ENCODE measurements at places on chromosomes 12 and 14.

- no peak for DNase-seq
These were observed 46.6 kb upstream of the LTBP2 start for GRCh38 chr14:74658535-74659131.

- no peak for DNase-seq
These were observed 104.1 kb downstream of the ANO2 start for GRCh38 chr12:5840944-5841343.

DNA sequence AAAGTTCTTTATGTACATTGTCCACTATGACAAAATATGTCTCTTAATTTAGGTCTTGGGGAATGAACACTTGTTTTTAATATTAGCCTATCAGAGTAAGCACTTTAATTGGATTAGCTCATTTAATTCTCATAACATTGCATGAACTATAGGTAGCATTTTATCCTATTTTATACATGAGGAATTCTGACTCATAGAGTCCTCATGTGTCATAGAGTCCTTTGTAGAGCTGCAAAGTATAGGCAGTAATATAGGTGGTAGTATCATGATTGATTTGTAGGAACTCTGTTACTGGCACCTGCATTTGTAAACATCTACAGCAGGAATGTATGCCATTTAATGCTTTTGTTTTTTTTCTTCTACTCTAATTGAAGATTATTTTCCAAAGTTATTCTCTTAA is 96.0 kb downstream of the GPHN start:
- no peak for DNase-seq

DNA sequence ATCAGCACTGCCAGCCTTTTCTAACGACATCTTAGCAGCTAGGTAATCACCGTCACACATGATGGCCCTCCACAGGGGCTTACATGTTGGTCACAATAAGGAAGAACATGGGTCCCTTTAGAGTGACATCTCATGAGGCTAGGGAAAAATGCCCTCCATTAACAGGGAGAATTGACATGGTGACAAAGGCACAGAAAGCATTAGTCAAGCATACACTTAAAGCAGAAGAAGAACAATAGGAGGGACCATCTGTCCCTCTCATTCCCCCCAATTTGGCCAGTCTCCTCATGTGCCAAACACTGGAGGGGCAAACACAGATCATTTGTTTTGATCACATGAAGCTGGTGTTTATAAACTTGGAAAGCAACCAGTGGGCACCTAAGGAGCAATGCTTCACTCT is 78.0 kb downstream of the GRIP1 start:
- DNase-seq = peak; percentile 96

- no peak for DNase-seq
These were observed 15.3 kb upstream of the SOX5 start for GRCh38 chr12:23964812-23965211.

GRCh38 chr12:70754330-70754741 is 117.1 kb upstream of the PTPRB start:
- no peak for DNase-seq

DNA sequence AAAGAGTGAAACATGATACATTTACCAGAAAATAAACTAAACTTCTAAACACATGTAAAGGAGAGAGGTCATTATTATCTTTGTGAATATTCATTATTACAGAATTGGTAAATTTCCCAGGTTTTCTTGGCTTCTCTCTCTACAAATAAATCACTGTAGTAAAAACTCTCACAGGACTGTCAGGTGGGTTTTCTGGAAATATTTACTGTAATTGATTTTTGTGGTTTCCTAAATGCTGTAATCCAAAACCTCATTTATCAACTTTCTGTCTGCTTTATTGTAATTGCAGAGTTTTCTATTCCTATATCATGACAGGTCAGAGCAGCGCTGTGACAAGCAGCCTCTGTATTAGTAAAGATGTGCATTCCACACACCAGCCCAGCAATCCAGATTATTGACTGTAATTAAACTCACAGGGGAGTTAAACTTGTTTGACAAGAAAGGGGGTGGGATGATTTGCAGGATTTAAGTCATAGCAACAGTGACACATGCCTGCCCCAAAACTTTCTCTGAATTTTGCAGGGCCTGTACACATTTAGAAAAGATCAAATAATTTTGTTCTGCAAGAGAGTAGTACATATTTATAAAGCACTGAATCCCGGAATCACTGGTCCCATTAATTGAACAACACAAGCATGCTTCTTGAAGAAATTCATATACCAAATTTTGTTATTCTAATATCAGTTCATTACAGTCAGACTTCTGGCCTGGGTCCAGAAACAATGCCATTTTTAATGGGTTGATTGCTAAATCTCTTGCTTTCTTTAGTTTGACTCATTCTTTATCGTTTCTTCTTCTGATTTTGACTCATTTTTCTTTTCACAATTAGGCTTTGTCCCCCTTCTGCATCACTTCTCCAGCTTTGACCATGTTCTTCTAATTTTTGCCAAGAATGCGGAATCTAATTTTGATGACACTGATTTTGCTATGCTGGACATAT is 42.2 kb downstream of the PTPRO start:
- no peak for DNase-seq

GRCh38 chr12:57610554-57611107 is 604 bp upstream of the ARHGEF25 start:
- no peak for DNase-seq

GRCh38 chr12:9899209-9899608 is 17.9 kb downstream of the KLRF2 start:
- DNase-seq = no peak

DNA sequence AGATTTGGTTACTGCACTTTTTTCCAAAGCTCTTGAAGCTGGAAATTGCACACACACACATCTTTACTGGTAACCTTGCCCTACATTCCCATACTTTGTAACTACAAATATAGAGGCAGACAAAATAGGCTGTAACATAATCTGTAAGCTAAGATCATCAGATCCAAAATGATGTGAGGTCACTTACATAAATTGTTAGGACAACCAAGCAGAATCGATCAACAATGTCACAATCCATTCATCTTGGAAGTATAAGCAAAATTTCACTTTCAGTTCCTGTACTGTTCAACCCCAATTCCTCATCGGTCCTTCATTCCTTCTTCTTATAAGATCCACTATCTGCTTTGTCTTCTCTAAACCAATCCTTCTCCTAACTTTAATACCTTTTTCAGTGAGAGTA is 72.6 kb downstream of the EPS8 start:
- no peak for DNase-seq

GRCh38 chr14:92577321-92577742 is 63.8 kb downstream of the RIN3 start:
- no peak for DNase-seq

DNA sequence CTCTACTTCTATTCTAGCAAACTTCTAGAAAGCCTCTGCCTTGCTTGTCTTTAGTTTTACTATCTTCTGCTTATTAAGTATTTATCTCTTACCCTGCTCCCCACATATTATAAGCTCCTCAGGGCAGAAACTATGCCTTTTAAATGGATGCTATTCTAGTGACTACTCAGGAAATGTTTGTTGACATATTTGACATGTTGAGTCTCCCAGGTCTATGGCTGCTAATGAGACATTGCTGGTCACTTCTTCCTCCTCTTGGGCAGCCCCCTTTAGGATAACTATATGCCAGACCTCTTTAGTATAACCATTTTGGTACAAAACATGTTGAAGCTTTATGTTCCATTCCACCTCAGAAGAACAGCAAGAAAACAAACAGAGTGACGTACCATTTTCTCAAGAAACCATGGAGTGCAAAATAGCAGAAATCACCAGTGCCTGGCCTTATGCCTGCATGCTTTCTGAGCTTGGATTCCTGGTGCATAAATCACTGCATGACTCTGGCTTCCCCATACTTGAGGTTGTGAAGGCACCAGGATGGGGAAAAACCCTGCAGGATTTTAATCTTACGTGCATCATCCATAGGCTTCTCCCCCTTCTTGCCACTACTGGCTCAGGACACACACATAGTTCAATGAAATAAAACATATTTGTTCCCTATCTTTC is 202.6 kb downstream of the TMX1 start:
- DNase-seq = no peak

- no peak for DNase-seq
These were observed 5.1 kb downstream of the ERBB3 start for GRCh38 chr12:56084958-56085543.

GRCh38 chr12:90921536-90921935 is 33.4 kb downstream of the CCER1 start:
- no peak for DNase-seq

DNA sequence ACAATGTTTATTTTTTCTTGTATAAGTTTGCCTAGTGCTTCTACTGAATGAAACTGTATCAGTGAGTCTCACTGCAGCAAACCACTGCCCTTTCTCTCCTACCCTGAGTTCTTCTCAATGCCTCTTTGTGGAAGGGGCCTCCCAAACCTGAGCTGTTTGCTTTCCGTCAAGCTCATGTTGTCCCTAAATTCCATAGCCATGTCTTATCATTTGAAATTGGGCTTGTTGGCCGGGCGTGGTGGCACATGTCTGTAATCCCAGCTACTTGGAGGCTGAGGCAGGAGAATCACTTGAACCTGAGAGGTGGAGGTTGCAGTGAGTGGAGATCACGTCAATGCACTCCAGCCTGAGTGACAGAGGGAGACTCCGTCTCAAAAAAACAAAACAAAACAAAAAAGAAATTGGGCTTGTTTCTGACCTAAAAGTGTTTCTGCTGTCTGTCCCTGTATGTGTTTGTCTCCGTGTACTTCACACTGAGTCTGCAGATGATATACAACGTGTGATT is 1.8 kb upstream of the CSRP2 start:
- DNase-seq = no peak

DNA sequence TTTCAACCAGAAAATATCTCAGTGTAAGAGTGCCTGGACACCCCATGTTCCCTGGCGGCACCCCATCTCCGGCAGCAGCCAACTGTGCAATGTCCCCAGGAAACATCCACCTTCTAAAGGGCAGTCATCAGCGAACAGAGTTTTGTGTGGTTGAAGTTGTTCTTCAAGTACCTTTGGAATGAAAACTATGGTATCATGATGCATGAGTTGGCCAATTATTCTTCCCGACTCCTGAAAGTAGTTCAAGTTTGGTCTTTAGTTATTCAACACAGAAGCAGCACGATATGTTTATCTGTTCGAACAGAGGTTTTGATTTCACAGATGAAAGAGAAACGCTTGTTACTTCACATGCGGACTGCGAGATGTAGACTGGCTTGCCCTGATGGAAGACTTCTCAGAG is 21.1 kb upstream of the TTC7B start:
- no peak for DNase-seq

DNA sequence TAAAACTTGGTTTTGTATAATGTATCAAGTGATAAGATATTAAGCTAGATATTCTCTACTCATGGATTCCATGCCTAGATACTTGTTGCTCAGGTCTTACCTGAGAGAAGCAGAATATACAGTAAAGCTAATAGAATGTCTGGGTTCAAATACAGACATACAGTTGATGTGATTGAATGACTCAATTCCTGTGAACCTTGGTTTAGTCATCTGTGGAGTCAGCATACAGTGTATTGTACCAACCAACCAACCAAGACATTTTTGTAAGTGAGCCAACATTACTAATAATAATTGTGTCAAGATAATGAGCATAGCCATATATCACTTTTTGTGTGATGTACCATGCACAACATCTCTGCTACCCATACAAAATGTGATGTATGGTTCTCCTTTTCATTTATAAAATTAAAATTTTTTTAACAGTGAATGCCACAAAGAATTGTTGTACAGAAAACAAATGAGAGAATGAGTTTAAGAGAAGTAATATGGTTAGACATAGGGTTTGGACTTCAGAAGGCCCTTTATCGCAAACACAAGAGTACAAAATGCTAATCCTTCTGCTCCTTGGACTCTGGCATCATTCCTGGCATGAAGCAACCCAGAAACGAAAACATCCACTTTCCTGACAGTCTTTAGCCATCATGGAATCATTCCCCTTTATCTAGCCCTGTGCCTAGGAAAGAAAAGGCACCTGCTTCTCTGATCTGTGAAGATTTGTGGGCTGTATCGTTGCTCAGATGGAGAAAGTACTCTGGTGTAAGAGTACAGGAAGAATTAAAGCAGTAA is 977.2 kb upstream of the USP15 start:
- no peak for DNase-seq

GRCh38 chr12:103680591-103681141 is 93.6 kb downstream of the STAB2 start:
- peak; percentile 88 for DNase-seq

DNA sequence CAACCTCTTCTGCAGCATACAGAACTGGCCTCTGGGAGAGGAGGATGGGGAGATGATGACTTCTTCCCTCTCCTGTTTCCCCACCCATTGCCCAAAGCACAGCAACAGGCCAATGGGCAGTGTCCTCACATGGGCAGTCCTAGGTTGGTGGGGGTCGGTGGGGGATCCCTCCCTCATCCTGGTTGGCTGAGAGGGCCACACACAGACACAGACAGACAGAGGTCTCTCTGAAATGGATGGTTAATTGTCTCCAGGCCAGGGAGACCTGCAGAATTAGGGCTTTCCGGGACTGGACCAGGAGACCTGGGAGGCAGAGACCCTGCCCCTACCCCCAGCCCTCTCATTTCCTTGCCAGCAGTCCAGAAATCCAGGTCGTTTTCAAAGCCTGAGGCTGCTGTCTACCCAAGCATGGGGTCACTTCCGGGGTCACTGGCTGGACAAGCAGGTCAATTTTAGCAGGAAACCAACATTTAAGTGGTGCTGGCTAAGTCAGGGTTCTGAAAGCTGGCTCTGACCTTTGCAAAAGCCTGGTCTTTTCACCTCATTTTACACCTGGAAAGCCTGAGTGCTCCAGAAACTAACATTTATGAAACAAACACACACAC is 48.6 kb upstream of the TBX3 start:
- DNase-seq = no peak

- DNase-seq = no peak
These were observed 4.5 kb downstream of the E2F7 start for GRCh38 chr12:77060883-77061240.

DNA sequence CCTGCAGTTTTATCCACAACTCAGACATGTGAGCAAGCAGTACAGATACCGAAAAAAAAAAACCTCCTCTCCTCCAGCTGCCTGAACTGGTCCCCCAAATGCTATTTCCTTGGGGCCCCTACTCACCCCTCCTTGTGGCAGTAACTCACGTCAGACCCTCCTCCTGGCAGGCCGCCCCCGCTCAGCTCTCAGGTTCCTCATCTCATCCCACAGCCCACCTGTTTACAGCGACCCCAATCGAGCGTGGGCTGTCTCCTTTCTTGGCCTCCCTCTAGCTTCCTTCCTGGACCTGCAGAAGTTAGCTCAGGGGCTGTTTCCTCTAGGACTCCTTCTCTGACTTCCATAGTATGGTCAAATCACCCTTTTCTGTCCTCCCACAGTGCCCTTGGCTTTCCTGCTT is 455.3 kb downstream of the BCL11B start:
- no peak for DNase-seq

GRCh38 chr12:115660211-115660805 is 617.2 kb downstream of the MED13L start:
- no peak for DNase-seq

- DNase-seq = peak; percentile 84
These were observed 85.4 kb downstream of the PTCSC3 start for GRCh38 chr14:36091096-36091495.
